ENCODE measurements at places on chromosomes 6 and 20.

- DNase-seq = no peak
Measured at GRCh38 chr20:4252005-4252404, 236.6 kb upstream of the RNF24 start.

DNA sequence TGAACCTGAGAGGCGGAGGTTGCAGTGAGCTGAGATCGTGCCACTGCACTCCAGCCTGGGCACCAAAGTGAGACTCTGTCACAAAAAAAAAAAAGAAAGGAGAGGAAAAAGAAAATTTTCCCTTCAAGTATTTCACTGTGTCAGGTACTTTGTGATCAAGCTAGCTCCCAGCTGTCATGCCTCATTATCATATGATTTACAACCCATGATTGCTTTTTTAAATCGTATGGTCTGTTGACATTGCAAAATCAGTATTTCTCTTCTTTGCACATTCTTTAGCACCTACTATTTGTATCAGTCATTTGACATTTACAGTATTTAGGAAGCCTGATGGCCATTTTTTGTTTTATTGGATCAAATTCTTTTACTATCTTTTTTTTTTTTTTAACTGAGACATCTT, 22.4 kb downstream of the SASH1 start:
- DNase-seq = no peak

GRCh38 chr6:116196841-116197240, 57.0 kb downstream of the TSPYL4 start:
- DNase-seq = no peak

- DNase-seq = no peak
Measured at GRCh38 chr20:8299921-8300320, 167.9 kb downstream of the PLCB1 start.

DNA sequence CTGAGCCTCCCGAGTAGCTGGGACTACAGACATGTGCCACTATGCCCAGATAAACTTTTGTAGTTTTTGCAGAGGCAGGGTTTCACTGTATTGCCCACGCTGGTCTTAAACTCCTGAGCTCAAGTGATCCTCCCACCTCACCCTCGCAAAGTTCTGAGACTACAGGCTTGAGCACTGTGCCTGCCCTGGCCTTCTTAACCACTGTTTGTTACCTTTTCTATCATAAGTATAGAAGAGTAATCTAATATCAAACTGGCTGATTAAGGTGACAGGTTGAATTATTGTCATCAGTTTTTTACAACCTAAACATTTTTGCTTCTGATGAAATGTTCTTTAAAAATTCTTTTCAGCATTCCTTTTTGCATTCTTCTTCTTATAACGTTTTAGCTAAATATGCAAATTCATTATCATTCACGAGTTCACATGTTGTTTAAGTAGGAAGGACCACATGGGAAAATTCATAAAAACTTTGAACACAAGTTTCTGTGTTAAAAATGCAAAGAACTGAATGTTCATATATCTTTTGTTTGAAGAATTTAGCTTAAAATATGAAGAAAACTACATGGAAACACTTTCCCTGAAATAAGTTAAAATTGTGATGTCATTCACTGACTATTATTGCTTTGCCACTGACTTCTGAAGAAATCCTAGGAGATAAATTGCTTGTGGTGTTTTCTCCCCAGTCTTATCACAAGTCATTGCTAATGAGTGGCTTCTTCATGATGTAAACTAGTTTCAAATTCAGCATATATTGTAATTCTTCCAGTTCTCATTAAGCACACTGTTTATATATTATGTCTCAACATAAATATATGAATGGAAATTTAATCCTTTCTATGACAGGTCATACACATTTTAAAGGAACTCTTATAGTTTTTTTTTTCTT, 106.7 kb downstream of the ADGRB3 start:
- DNase-seq = no peak

DNA sequence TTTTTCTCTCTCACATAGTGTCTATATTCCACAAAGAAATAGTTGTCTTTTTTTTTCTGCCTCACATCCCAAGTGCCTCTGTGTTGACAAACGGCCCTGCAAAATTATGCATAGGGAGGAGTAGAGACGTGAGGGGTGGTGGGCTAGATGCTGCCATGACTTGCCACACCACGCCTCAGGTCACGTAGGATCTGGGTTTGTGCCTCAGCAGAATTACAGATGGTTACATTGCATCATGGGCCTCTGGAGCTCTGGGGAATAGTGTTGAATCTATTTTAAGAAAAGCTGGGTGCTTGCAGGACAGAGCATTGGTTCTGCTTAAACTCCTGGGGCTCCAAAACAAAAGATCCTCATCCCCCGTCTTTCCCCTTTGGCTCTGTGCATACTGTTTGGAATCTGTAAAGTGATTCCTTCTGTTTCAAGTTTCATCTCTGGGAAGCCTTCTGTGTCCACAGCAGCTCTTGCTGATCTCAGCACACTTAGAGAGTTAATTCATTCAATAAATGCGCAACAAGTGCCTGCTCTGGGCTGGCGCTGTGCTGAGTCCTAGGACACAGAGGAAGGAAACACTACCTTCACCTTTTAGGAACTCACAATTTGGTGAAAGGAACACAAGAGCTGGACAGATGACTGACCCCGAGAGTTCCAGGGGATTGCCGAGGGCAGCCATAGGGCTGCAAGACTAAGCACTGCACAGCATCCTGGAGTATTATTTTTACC, 2.4 kb downstream of the FANCE start:
- DNase-seq = no peak

DNA sequence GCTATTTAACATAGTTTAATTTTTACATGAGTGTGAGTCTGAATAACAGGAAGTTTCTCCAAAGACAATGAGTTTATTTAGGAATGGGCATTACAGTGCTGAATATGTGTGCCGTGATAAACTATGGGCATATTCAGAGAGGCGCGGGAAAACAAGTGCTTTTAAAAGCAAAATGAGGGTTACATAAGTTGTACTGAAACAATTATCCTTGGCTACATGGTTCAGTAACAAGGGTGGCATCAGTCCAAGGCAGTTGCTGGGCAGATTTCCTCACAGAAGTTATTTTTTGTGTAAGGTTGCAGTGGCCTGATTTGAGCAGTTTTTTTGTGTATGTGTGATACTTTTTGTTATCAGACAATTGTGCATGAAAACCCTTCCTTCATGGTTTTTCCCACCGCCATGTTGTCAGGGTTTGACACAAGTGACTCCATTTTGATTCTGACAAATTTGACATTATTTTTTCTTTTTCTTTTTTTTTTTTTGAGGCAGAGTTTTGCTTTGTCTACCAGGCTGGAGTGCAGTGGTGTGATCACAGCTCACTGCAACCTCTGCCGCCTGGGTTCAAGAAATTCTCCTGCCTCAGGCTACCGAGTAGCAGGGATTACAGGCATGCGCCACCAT, 22.3 kb upstream of the PXDC1 start:
- DNase-seq = no peak
